ENCODE measurements at places on chromosomes 7 and 10.

- no peak for DNase-seq
Observed at GRCh38 chr7:106858618-106859532, 6.2 kb upstream of the PIK3CG start.

- no peak for DNase-seq
Observed at GRCh38 chr10:119305860-119306513, 98.6 kb downstream of the GRK5 start.

DNA sequence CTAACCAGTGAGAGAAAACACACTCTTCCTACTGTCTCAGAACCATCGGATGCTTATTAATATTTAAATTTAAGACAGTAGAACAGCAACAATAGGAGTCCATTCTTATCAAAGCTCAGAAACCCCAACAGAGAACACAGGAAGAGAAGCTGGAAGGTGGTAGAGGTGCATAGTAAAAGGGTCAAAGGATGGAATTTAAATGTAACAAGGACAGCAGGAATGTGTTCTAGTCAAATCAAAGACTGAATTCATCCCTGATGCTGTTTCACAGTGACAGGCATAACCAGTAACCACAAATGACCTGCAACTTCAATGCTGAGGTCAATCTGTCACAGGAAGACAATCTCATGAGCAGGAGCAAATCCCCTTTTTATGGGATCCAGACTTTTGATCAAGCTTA lies 1259.7 kb downstream of the XPNPEP1 start:
- DNase-seq, result no peak

DNA sequence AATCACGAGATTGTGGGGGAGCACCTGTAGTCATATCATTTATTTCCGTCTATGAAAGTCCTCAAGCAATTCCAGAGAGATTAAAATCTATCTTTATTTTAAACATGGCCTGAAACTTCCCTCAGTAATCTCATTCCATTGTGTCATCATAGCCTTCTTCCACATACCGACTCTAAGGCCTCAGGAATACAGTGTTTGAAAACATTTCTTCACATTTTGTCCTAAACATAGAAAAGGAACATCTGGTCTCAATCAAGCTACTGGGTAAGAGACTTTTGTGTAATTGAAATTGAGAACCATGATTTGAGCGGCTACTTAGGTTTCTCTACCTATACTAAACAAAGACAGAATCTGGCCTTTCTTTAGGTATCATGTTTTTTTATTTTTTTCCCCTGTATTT lies 78.0 kb upstream of the ELMO1 start:
- DNase-seq, result no peak

GRCh38 chr7:70763961-70764691 lies 367.8 kb upstream of the GALNT17 start:
- DNase-seq, result no peak

GRCh38 chr10:615583-616152 lies 73.8 kb downstream of the DIP2C start:
- no peak for DNase-seq

DNA sequence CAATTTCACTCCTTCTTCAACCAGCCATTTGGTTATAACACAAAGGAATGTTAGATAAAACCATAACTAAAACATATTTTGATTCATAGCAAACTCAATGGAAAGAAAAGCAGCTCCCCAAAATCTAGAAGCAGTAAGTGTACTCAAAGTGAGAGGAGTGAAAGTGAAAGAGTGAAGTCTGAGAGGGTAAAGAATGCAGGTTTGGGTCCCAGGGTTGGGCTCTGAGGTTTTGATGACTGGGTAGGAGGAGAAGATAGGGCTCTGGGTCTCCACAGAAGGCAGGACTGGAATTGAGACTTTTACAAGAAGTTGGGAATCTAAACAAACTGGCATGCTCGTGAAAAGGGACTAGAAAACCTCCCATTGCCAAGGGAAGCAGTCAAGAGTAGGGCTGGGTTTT lies 85.4 kb upstream of the RSU1 start:
- no peak for DNase-seq

DNA sequence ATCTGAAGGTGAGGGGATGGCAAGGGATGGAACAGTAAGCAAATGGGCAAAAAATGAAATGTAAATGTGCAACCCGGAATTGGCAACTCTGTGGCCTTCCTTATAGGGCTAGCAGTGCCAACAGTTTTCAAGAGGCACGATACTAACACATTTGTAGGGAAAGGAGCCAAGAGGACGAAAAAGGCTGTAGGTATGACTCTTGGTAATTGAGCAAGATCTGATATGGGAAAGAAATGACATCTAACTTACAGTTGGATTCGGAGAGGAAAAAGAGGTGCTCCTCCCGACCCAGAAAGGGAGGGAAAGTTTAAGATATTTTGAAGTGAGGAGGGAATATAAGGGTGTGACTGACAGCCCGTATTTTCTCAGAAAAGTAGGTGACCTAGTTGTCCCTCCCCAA lies 2.1 kb upstream of the CREM start:
- DNase-seq, result no peak

GRCh38 chr10:82591421-82591820 lies 716.4 kb downstream of the NRG3 start:
- DNase-seq, result no peak

- DNase-seq, result no peak
Observed at GRCh38 chr10:132489704-132490534, 47.7 kb upstream of the INPP5A start.

DNA sequence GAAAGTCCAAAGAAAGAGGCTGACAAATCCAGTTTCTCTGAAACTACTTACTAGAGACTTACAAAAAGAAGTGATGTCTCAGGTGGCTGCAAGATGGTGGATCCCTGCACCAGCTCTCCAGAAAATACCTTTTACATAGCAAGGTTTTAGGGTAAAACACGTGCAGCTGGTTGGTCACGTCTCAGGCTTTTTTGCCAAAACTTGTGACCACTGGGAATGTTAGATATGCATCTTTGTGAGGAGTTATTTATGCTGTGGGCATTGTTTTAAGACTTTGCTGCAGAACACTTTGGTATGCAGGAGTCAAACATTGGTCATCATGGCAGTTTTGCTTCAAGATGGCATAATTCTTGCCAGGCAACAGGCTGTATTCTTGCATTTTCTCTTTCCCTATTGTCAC lies 1352.8 kb downstream of the REEP3 start:
- DNase-seq, result no peak

DNA sequence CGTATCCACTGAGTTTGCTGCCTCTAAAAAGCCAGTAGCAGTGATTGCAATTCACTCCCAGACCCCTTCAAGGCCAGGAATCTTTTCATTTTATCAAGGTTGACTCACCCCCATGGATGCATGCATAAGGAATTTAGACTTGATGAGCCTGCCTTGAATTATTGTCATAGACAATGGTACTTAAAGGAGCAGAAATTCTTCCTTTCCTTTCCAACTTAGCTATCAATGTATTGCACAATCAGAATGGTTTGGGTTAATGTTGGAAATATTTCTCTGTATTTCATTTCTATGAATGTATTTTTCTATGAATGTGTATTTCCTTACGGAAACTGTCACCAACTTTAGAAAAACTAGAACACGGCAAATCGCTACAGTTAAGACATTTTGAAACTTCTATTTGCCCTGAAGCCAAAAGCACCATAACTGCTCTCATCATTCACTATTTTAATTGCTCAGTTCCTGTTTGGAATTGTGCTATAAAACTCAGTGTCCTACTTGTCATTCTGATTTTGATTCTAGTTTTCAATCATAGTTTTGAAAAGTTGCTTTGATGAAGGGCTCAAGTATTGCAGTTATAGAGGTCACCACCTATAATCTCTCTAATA lies 355.7 kb upstream of the AKR1E2 start:
- no peak for DNase-seq

GRCh38 chr7:134995239-134996096 lies 9.2 kb downstream of the AGBL3 start:
- DNase-seq, result no peak

GRCh38 chr10:100872034-100872791 lies 40.5 kb upstream of the SLF2 start:
- no peak for DNase-seq

DNA sequence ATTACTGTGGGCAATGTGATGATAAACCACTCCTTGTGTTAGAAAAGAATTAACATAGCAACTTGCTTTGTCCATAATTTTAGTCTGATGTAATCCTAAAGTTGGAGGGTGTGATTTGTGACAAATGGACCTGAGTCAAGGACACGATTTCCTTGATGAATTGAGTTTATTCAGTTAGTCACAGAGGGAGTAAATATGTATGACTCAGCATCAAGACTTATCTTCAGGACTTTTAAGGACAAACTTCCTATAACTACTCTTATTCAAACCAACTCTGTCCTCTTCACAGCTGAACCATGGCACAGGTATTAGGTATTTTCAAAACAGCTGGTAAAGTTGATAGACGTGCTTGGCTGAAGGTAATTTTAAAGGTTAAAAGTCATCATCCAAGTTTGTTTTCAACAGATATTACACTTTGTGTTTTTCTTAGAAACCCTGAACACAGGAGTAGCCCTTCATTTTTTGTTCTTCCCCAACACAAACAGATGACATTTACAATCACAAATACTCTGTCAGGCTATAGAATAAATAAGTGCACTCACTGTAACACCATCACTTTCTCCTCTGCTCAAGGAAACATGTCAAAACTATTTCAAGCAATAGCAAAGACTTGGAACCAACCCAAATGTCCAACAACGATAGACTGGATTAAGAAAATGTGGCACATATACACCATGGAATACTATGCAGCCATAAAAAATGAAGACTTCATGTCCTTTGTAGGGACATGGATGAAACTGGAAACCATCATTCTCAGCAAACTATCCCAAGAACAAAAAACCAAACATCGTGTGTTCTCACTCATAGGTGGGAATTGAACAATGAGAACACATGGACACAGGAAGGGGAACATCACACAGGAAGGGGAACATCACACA lies 54.5 kb downstream of the COA1 start:
- DNase-seq, result no peak

DNA sequence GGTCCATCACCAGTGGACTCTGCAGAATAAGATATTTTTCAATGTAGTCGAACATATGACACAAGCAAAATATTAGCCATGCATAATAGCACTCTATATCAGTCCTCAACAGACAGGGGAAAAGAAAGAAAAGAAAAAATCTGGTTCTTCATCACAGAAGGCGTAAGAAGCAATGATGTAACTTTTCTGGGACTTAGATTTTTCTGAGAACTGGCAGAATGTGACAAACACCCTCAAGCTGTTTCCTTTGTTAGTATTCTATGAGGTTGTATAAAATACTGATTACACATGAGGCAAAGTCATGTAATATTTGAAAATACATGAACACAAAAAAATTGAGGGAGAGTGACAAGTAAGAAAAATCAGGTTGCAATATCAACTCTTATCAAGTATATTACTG lies 84.9 kb downstream of the CNOT4 start:
- DNase-seq, result no peak

DNA sequence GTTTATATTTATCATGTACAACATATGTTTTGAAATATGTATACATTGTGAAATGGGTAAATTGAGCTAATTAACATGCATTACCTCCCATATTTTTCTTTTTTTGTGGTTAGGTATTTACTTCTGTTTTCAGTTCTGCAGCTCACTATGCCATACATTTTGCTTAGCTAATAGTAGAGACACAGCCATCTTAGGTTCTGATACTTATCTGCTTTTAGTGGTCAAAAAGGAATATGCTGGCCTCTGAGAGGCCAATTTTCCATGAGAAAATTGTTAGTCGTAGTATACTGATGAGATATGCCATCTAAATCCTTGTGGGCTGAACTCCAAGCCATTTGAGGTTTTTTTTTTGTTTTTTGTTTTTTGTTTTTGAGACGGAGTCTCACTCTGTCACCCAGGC lies 31.0 kb downstream of the SGPL1 start:
- DNase-seq, result no peak

DNA sequence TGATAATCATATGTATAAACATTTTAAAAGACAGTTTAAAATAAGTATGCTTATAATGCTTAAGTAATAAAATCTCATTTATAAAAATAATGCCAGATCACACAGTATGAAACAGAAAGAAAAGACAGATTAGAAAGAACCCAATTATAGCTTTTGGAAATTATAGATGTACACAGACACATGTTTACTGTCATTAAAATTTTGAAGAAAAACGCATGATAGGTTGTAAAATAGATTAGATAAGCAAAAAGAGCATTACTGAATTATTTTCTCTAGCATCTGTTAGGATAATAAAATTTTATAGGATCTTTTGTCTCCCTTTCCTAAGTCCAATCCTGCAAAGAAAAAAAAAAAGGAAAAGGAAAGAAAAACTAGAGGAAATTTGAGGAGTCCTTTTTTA lies 1107.3 kb upstream of the LRRN3 start:
- no peak for DNase-seq

GRCh38 chr10:117757086-117757720 lies 214.7 kb downstream of the EMX2 start:
- no peak for DNase-seq

GRCh38 chr10:14397066-14397465 lies 66.3 kb upstream of the FRMD4A start:
- no peak for DNase-seq

- DNase-seq, result no peak
Observed at GRCh38 chr7:102830197-102830596, 81.4 kb downstream of the FAM185A start.

GRCh38 chr10:126042354-126042753 lies 146.0 kb downstream of the FANK1 start:
- no peak for DNase-seq

DNA sequence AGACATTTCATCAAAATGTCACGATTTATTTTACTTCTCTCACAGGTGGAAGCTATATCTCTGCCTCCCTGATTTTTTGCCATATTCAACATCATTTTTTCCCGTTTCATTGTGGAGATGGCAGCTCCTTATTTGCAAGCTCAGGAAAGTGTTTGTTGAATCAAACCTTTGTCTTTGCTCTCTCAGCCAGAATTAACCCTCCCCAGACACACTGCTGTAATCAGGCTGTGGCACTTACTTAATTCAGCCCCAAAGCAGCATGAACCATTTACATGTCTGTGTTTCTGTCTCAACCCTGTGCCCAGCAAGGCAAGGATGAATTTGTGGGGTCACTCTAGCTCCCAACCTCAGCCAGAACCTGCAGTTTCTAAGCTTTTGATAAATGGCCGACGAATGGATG lies 397.2 kb downstream of the TCERG1L start:
- no peak for DNase-seq

- DNase-seq, result no peak
Observed at GRCh38 chr7:7795630-7796121, 77.3 kb upstream of the RPA3 start.

DNA sequence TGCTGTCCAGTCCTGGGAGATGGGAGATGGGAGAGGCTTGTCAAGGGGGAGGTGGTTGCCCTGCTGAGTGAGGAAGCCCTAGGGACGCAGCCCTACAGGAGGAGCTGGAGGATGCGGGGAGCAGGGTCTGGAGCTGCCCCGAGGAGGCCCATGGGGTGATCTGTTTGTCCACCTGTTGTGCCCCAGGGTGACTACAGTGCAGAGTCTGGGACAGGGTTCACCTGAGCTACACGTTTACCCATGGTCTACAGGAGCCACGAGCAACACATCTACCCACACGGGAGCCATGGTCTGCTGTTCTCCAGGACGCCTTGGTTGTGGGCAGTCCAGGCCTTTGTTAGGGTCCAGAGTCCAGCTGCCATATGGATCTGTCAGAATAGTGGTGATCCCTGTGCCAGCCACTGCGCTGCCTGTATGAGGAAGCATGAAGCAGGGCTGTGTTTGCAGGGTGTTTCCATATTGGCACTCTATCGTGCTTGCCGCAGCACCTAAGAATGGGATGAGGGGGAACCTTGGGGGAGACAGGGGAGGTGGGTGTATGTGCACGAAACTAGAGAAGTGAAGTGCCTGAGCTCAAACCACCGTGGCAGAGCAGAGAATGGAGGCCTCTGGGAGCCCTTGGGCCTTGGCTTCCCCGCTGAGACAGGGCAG lies 23.7 kb downstream of the ZNF775 start:
- no peak for DNase-seq
